GM04503 (cell line): ENCODE measurements at places on chromosomes 7 and 10.

DNA sequence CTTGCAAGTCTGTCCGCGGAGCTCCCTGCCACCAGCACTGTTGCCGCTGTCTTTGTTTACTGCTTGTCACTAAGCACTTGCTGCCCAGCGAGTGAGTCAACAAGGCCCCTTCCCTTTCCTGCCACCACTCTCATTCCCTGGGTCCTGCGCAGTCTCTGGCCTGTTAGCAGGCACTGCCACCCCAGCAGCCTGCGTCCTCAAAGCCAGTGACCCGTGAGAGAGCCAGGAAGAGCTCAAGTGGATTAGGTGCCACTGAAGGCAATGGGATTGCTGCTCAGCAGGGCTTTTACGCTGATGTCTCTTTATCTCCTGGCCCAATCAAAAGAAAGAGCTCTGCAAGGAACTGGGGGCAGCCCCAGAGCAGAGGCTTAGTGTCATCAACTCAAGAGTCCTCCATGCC lies at the start of gene FRMPD2:
Gene FRMPD2, minus strand, starts transcription at position 61 of the 400 bp plus-strand sequence. CDS start 129 bp downstream, outside the sequence.
- no peak for DNase-seq

DNA sequence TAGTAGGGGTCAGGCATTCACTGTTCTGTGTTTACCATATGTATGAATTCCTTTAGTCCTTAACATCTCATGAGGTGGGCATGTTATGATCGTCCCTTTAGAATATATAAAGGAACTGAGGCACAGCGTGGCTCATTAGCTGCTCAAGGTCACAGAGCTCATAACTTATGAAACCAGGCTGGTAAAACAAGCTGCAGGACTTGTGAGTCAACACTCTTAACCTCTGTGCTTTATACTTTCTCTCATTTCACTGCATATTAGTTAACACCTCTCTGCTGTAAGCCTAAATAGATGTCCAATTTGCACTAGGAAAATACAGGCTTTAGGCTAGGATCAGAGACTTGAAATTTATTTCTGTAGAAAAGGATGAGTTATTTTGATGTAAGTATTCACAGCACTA lies 180.3 kb upstream of the HDAC9 start:
- DNase-seq = no peak

DNA sequence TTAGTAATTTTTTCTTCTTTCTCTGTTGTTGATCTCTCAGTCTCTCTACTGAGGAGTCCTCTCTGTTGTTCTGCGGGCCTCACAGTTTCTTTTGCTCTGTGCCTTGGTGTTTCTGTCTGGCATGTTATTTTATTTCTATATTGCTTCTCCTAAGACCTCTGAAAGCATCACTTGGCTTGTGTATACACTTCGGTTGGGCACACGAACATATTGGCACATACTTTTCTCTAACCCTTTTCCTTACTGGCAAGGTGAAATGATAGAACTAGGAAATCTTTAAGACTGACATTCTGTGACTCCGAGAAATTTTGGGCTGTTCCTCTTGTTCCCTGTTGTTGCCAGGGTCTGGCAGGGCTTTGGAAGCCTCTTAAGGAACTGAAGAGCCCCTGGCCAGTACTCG lies 148.9 kb downstream of the CELF2 start:
- DNase-seq = no peak

GRCh38 chr7:25624833-25625232 lies 396.5 kb upstream of the NPVF start:
- no peak for DNase-seq

GRCh38 chr10:53899463-53900160 lies 901.4 kb downstream of the PCDH15 start:
- DNase-seq = no peak

DNA sequence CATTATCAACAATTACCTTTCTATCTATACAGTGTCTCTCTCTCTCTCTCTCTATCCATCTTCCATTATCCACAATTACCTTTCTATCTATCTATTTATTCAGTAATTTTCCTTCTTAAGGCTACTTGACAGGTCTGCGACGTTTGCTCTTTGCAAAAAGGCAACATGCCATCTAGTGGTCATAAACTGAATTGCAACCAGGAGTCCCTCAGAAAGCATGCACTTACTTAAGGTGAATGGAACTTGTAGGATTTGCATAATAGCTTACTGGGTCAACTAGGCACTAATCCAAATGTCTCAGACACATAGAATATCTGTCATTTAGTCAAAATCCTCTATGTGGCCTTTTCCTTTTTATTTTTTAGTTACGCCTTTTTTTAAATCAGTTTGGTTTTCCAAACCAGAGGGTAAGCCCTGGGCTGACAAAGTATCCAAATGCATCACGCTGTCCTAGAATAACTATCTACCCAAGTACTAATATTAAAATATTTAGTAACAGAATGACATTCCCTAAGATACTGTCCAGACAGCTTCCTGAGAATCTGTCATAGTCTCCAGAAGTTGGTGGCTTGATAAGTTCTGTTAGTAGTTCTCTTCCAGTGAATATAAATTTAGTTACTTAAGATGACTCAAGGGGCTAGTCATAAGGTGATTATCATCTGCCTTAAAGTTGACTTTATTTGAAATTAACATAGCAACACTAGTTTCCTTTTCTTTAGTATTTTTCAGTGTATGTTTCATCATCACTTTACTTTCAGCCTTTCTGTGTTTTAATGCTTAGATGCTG lies 208.3 kb downstream of the PPP1R3A start:
- DNase-seq = peak; percentile 34

GRCh38 chr10:29199941-29200679 lies 88.8 kb upstream of the LYZL1 start:
- no peak for DNase-seq

GRCh38 chr10:51048792-51049191 lies 25.5 kb upstream of the PRKG1 start:
- DNase-seq = no peak

DNA sequence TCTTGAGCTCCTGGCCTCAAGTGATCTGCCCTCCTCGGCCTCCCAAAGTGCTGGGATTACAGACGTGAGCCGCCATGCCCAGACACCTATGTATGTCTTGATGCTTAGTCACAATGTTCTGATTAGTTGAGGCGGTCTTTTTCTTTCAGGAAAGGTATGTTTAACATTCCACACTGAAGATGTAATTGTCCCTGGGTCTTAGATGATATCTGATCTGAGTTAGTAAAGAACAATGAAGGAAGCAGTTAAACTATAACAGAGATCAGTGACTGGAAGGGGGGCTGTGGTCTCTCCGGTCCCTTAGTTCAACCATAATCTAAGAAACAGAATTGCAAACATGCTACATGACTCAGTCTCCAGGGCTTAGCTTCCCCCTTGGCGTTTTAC lies 31.5 kb upstream of the SH2D4B start:
- no peak for DNase-seq

- no peak for DNase-seq
These were observed 520.8 kb downstream of the DNAJB6 start for GRCh38 chr7:157857578-157858075.

DNA sequence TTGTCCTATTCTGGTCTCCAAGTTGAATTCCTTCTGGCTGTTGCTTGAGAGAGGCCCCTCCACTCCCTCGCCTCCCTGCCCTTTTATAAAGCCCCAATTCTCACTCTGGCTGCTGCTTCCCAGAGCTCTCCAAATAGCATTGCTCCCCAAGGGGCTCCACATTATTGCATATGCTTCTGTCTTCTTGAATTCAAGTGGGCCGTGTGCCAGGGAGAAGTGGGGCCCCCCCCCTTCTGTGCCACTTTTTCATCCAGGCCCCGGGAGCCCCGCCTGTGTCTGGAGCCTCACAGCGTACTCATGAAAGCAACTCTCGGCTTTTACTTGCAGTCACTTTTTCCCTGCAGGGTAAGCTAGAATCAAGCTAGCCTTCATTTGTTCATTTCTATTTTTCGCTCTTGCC lies 265.1 kb downstream of the CCSER2 start:
- no peak for DNase-seq

DNA sequence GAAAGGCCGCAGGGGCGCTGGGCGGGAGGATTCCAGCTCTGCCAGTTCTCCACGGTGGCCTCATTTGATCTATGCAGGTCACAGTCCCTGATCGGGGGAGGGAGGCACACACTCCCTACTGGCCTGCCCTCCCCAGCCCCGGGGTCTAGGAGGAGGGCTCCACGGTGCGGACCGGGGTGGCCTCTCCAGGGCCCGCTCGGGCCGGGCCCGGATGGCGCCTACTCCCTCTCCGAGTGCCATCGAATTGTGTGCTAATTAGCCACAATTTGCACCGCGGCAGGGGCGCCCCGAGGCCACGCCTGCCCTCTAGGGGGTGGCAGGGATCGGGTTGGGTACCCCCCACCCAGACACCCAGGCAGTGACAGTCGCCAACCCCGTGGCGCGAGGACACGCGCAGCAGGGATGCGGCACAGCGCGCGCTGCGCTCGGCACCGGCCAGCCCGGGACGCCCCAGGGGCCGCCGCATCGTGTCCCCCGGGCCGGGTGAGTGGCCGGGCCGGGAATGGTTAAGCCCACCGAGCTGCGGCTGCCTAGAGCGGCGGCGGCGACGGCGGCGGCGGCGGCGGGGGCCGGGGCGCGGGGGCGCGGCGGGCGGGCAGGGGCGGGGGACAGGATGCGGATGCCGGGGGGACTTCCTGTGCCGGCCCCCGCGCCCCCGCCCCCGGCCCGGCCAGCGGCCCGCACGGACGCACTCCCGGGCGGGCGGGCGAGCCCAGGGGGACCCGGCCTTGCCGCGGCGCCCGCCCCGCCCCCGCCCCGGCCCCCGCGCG lies at the start of gene ZNF853:
Gene ZNF853, plus strand, starts transcription at position 658 of the 770 bp plus-strand sequence. CDS start 565 bp downstream, outside the sequence.
- DNase-seq = no peak

GRCh38 chr7:158904599-158904998 lies 48.2 kb downstream of the DYNC2I1 start:
- no peak for DNase-seq

- DNase-seq = no peak
These were observed 74.1 kb upstream of the PTPRZ1 start for GRCh38 chr7:121798896-121799295.

- no peak for DNase-seq
These were observed 12.2 kb upstream of the CPA5 start for GRCh38 chr7:130332259-130333053.

- no peak for DNase-seq
These were observed 491.4 kb downstream of the PLXNA4 start for GRCh38 chr7:132084776-132085388.

GRCh38 chr10:59839576-59839975 lies 66.8 kb downstream of the CCDC6 start:
- DNase-seq = peak; percentile 36

DNA sequence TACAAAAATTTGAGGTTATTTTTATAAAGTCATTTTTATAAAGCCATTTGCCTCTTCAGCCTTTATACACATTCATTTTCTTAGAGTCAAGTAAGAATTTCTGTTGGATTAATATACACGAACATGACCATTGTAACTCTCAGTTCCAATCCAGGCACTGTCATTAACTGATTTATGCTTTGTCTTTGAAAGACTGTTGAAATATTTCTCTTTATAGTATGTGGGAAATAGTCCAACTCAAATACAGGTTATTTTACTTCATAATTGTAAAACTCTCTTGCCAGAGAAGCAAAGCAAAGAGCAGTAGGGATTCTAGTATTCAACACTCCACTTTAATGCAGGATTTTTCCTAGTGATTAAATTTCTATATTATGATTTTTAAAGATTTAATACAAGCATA lies 36.5 kb upstream of the PAPSS2 start:
- DNase-seq = no peak

GRCh38 chr10:89526358-89526757 lies 9.0 kb downstream of the SLC16A12 start:
- no peak for DNase-seq

- no peak for DNase-seq
These were observed 183.4 kb downstream of the GNAI1 start for GRCh38 chr7:80318081-80318480.

DNA sequence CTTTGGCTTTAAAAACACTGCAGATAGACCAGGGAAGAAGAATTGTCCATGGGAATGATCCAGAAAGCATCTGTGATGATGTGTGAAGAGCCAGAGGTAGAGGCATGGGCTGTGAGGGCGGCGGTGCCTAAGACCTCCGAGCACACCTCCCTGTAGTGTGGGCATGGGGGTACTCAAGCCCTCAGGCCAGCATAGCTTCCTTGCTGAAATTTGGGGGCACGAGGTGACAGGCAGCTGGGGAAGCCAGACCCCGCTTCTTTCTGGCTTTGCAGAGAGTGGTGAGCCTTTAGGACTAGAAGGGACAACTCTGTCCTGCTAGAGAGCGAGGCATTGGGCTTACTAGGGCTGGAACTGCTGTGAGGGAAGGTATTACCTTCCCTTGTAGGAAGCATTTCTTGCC lies 187.7 kb upstream of the SH2B2 start:
- DNase-seq = no peak

GRCh38 chr7:723541-723940 lies 3.0 kb upstream of the DNAAF5 start:
- DNase-seq = no peak

GRCh38 chr7:38736138-38736537 lies 105.0 kb upstream of the AMPH start:
- no peak for DNase-seq

- no peak for DNase-seq
These were observed 21.1 kb downstream of the FAM53B start for GRCh38 chr10:124722798-124723783.

DNA sequence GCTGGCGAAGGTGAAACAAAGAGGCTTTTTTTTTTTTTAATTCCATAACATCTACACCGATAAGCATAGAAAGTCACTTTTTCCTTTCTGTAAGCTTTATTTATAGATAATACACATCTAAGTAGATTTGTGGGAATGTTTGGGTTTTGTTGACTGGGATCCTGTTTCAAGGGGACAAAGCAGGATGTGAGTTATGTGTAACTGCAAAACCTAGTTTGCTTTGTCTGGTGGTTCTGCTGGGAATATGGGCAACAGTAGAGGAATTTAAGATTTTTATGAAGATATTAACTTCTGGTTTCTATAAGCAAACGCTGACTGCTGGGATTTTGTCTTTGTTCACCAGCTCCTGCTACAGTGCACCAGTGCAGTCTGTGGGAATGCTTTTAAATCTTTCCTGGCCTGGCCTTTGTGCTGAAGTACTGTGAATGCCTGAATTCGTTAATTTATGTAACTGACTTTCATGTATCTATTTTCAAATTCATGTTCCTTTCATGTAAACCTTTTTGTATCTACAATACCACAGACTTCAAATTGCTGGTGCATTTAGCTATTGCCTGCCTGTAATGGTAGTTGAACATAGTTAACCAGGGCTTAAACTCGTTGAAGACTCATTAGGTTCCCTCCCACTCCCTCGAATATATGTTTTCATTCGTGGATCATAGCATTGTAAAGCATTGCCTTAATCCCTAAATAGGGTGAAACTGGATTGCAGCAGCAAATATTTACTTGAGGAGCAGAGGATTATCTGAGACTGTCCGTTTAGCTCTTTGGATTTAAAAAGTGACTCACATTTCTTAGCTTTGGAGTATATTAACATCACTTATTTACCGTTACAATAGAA lies 1.5 kb downstream of the KLHL7 start:
- no peak for DNase-seq

DNA sequence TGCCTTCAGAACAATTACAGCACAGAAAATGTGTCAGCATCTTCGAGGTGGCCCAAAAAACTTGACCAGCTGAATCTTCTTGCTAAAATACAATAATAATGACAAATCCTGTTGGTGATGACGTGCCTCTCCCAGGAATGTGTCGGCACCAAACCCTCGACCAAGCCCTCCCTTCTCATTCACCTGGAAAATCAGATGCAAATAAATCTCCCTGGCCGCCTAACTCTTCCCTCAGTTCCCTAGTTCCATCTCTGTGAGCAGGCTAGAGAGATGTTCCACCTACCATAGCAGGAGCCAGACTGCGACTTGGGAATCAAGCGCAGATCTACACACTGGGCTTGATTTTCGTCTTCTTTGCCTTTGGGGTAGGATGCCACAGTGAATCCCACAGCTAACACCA lies 4.1 kb downstream of the PRSS1 start:
- no peak for DNase-seq
